ENCODE measurements at places on chromosomes 1 and 21.
A peak's percentile ranks its signal among the peaks of the same experiment; 100 is the strongest.

GRCh38 chr1:208002078-208002477 lies 91.2 kb upstream of the CD34 start:
- no peak for DNase-seq

DNA sequence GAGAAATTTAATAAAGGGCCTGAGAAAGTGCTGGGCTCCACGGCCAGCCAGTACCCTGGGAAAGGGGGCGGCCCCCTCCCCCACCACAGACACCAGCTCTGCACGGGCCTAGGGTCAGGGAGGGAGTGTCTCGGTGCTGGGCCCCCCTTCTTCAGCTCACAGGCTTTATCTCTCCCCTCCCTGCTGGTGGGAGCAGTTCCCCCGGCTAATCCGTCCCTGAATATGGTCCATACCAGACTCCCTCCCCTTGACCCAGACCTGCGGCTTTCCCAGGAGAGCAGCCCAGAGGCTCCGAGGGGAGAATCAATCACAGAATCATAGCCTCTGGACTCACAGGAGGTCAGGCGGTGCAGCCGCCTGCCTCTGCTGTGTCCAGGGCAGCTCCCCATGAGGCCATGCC lies 26.0 kb upstream of the RSPO1 start:
- no peak for DNase-seq

DNA sequence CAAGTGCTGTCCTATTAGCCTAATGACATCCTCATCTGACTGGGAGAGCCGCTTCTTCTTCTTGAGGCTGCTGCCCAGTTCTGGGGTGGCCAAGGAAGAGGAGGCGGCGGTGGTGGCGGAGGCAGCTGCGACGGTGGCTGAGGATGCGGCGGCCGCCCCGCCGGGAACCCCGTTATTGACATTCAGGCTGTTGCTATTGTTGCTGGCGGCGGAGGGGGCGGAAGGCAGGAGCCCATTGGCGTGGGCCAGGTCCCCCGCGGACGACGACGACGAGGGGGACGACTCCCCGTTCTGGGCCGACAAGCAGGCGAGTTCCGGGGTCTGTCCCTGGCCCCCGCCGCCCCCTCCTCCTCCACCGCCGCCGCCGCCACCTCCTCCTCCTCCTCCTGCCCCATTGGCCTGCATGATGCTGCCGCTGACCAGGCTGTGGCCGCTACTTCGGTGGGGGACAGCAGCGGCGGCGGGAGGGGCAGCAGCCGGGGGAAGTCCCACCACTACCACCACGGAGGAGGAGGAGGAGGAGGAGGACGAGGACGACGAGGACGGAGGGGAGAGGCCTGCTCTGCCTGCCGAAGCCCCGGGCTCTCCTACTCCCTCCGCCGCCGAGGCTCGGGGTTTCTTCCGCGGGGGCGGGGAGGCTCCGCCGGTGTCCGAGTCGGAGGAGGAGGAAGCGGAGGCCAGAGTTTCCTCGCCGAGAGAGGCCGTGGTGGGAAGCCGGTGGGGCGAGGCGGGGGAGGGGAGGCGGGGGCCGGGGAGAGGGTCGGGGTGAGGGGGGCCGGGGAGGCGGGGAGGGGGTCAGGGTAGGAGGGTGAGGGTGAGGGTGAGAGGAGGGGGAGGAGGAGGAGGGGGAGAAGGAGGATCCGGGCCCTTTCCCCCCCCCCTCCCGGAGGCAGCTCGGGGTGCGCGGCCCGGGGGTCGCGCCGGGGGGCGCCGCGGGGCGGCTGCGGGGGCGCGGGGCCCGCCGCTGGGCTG lies 610 bp downstream of the WDR26 start:
- DNase-seq: no peak

DNA sequence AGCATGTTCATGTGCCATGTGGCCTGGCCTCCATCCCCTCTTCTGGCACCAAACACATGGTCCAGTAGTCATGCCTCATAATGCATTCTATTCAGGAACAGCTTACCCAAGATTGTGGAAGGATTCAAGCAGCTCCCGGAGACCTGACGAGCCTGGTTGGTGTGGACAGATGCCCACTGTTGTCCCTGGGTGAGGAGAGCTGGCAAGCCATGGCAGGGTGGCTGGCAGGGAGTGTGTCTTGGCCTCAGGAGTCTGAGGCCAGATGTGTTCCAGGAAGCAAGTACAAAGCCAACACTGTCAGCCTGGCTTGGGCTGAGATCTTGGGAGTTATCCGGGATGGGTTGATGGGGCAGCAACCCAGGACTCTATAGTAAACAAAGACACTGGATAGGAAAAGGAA lies 7.3 kb upstream of the FABP3 start:
- DNase-seq: no peak

- no peak for DNase-seq
Measured at GRCh38 chr1:47460040-47460439, 22.2 kb downstream of the FOXD2 start.

DNA sequence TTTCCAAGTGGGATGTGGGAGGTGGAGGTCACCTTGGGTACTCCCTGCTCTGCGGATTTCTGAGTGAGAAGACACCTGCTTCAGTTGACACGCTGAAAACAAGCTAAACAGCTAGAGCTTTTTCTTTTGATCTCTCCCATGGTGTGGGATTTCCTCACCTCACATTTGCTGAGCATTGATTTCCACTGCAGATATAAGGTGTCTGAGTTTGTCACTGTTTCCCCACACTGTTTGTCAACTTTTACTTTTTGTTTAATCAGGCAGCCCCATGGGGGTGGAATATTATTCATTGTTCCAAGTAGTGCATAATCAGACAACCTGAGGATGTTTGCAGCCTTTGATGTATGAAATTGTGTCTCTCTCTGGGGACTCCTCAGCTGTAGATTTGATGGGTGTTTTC lies 49.5 kb downstream of the FASLG start:
- DNase-seq: no peak

GRCh38 chr1:38991638-38992411 lies 749 bp downstream of the AKIRIN1 start:
- DNase-seq: no peak

GRCh38 chr21:31730712-31731055 lies 1.2 kb downstream of the SCAF4 start:
- DNase-seq: no peak

GRCh38 chr21:28148400-28149064 lies 844.1 kb downstream of the LTN1 start:
- no peak for DNase-seq

DNA sequence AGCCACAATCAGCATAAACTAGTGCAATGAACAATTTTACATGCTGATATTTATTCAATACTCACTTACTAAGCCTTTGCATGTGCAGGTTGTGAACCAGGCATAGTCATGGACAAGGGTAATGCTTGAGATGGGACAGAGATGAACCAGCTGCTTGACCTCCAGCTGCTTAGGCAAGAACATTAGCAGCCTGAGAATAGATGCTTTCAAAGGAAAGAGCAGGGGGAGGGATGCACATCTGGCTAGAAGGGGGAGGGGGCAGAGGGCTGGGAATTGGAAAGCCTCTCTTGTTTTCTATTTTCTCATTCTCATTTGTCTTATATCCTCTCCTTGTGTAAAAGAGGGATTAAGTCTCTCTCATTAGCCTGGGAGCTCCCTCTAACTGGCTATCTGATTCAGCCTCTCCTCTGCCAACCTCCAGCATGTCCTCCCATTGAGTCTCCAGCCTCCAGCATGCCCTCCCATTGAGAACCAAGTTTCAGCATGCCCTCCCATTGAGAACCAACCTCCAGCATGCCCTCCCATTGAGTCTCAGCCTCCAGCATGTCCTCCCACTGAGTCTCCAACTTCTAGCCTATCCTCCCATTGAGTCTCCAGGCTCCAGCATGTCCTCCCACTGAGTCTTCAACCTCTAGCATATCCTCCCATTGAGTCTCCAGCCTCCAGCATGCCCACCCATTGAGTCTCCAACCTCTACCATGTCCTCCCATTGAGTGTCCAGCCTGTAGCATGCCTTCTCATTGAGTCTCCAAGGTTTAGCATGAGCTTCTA lies 38.4 kb upstream of the TRABD2B start:
- DNase-seq: no peak

DNA sequence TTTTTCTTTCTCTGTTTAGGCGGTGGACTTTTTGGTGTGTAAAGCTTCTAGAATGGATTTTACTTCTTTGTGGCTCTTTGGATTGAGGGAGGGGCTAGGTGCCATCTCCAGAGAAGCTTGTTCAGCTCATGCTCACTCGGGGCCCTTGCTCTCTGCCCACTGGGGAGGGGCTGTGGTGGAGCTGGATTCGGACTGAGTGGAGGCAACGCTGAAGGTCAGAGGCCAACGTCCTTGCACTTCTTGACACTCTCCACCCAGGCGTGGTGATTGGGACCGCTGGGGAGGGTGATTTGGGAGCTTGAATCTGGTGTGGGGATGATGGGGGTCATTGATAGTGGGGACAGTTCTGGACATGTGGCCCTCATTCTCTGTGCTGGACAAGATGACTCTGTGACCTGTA lies 52.6 kb downstream of the ADARB1 start:
- no peak for DNase-seq

GRCh38 chr1:160767395-160768294 lies 28.3 kb upstream of the LY9 start:
- DNase-seq: no peak

DNA sequence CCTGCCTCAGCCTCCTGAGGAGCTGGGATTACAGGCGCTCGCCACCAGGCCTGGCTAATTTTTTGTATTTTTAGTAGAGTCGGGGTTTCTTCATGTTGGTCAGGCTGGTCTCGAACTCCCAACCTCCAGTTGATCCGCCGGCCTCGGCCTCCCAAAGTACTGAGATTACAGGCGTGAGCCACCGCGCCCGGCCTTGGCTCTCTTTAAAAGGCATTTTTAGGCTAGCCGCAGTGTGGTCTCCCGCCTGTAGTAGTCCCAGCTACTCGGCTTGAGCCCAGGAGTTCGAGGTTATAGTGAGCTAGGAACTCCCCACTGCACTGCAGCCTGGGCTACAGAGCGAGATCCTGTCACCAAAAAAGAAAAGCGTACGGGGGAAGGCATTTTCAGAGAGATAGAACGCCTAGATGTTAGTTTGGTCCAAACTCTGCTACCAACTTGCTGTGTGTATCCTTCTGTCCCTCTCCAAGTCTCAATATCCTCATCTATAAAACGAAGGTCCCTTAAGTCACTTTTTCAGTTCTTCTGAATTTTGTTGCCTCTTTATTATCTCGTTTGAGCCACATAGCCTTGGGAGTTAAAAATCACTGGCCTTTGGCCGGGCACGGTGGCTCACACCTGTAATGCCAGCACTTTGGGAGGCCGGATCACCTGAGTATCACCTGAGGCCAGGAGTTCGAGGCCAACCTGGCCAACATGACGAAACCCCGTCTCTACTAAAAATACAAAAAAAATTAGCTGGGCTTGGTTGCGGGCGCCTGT lies 734 bp downstream of the MED18 start:
- peak; percentile 25 for DNase-seq

GRCh38 chr1:36912365-36912865 lies 121.9 kb downstream of the GRIK3 start:
- no peak for DNase-seq

GRCh38 chr1:220954321-220955075 lies 75.3 kb downstream of the HLX start:
- DNase-seq: no peak

DNA sequence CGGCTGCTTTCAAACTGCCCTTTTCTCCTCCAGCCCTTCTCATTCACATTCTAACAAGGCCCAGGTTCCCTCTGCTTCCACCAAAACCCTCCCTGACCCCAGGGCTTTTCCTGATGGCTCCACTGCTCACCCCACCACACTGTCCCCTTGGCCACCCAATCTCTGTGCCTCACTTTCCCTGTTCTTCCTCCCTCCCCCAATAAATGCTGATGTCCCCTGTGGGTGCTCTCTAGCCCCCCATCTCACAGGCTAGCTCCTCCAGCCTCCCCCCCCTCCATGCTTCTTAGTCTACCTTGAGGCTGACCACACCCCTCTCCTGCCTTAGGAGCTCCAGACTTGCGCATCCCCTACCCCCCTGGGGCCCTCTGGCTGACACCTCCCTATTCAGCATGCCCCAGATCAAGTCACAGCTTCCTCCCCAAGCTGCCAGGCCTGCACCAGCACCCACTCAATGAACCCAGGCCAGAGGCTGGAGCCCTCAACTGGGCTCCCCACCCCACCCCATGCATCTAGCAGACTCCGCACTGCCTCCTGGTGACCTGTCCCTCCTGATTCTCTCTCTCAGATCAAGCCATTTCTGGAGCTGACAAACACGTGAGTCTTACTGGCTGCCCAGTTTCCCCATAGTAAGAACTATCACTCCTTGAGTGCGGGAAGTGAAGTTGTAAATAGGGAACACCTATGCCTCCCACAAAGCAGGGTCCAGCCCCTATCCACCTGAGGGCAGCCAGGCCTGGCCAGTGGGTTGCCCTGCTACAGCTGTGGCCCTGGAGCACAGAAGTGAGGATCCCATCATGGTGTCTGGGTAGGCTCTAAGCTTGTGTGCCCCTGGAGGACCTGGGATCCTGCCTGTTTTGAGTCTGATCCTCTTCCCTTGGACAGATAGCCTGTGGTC lies 117.9 kb downstream of the DMRTB1 start:
- no peak for DNase-seq

DNA sequence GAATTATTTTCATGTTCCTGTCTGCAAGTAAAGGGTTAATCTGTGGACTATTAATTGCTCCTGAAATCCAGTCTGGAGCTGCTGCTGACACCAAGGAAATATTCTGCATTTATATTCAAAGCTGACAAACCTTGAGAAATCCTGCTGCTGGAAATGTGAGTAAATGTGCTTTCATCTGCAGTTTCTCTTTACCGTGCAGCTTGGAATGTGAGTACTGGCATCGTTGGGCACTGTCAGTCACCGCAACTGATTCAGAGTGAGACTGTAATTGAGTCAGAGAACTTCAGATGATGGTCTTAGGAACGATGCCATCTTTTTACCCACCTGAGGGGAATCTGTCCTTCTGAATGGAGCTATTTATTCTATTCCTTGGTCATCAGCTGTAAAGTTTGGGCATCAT lies 420.6 kb downstream of the SIPA1L2 start:
- DNase-seq: no peak

DNA sequence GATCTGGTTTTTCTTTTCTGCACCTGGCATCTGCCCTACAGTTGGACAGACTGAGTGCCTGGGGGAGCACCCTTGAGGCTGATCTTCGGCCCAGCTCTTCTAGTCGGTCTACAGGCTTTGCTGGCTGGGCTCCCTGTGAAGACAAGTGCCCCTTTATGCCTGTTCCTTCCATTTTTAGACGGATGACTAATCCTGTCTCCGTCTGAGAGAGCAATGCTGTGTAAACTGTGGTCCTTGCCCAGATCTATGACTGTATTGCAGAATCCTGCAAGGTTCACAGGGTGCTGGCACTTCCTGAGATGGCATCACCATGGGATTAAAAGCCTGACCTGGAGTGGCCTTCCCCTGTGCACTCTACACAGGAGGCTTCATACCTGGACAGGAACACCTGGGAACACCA lies 47.6 kb upstream of the SAMD13 start:
- no peak for DNase-seq

- no peak for DNase-seq
Measured at GRCh38 chr21:46229133-46229922, 754 bp upstream of the LSS start.

DNA sequence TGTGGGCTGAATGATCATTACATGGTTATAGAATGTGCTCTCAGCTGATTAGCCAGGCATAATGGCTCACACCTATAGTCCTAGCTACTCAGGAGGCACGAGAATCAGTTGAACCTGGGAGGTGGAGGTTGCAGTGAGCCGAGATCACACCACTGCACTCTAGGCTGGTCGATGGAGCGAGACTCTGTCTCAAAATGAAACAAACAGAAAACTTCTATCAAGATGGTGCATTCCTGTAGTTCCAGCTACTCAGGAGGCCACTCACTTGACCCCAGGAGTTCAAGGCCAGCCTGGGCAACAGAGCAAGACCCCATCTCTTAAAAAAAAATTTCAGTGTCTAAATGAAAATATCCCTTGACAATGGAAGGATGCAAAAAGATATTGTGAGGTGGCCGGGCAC lies 10.9 kb downstream of the TIMM17A start:
- no peak for DNase-seq

GRCh38 chr1:221944247-221944870 lies 202.5 kb upstream of the DUSP10 start:
- DNase-seq: no peak

GRCh38 chr1:149967646-149968045 lies 31.0 kb upstream of the MTMR11 start:
- no peak for DNase-seq
